ENCODE measurements at places on chromosomes 6 and 20.

DNA sequence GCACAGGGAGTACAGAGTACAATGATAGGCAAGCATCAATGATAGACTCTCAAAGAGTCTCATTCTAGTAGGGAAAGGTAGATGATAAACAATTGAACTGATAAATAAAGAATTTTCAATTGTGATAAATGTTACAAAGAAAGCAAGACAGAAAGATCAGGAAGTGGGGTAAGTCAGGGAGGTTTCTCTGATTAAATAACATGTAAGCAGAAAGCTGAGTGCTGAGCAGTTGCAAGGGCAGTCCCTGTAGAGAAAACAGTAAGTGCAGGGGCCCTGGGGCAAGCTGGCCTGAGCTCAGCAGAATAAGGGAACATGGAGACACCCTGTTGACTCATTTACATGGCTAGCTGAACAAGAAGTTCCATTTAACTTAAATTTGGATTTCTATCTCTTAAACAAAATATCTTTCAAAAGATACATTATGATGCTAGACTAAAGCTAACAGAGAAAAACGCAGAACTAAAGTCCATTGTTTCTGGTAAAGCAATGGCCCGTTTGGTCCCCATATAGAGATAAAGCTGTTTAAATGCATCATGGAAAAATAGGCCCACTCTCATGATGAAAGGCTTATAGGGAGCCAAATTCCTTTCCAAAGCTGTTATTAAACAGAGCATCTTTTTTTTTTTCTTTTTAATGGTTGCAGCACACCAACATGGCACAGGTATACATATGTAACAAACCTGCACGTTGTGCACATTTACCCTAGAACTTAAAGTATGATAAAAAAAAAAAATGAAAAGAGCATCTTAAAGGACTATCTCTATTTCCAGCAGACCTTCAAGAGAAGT lies 5.3 kb upstream of the TNFAIP3 start:
- DNase-seq: no peak

GRCh38 chr20:1426231-1426849 lies 33.5 kb upstream of the FKBP1A start:
- no peak for DNase-seq

DNA sequence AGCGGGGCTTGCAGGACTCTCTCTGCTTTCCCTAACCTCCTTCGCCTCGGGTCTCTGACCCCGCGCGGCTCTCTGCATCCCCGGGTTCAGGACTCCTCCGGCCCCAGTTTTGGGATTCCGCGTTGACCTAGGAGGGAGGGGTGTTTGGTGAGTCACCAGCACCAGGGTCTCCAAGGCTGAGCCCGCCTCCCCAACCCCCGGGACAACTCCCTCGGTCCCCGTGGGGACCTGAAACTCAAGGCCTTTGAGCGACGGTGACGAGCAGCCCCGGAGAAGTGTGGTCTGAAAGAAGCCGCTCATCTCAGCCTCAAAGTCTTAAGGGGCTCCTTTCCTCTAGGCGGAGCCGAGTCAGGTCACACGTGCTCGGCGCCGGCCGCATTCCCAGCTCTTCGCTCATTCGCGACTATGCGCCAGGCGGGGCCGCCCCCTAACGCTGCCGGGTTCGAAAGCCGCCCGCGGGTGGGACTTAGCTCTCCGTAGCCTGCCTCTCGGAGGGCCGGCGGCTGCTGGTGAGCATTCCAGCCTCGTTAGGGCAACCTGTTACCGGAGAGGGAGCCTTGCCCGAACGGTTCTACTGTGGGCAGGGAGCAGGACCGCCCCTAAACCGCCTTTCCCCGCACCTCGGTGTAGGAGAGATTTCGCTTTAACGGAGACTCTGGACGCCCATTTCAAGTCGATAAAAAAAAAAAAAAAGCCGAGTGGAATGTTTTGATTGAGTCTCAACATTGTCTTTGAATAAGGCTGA lies 3.0 kb upstream of the PRDM13 start:
- no peak for DNase-seq

DNA sequence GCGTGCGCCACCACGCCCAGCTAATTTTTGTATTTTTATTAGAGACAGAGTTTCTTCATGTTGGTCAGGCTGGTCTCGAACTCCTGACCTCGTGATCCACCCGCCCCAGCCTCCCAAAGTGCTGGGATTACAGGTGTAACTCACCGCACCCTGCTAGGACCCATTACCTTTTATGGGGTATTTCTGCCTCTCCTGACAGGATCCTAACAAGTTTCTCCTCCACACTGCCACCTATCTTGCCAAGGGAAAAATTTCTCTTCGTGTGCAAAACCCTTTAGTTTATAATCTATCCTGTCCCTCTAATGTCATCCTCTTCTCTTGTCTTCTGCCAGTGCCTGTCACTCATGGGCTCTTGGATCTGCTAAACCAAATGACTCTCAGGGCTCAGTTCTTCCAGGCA lies 1.9 kb downstream of the STMND1 start:
- DNase-seq: no peak

GRCh38 chr6:122404444-122404843 lies 5.0 kb downstream of the HSF2 start:
- no peak for DNase-seq
